Natural killer cell treated with Interleukin-12 subunit alpha and Interleukin-12 subunit beta and Interleukin-15 and Interleukin-18, amount 100 ng/mL, for 72 hours (primary cell): ENCODE measurements at places on chromosomes 12 and 14. TPM values are rescaled to one million over a fixed set of nuclear protein-coding genes. Genes with fewer than 3 reads are reported as not detected.

- H3K4me3 ChIP-seq, result no peak overlapping the region
- H3K27me3 ChIP-seq, result no peaks in the 10 kb centered on the region
Measured at GRCh38 chr12:9636150-9636850, 28.6 kb upstream of the KLRB1 start.

- H3K36me3 ChIP-seq, result no peaks in the 10 kb centered on the region
- peaks cover 22% of the 10 kb centered on the region for H3K27me3 ChIP-seq
- peak overlapping the region; percentile 6 for H3K4me3 ChIP-seq
- H3K4me1 ChIP-seq, result peaks cover 7% of the 10 kb centered on the region
- peak overlapping the region; percentile 34 for H3K27ac ChIP-seq
Measured at GRCh38 chr12:92987846-92988621, 58.9 kb upstream of the EEA1 start.

GRCh38 chr14:101878822-101879528, 85.4 kb upstream of the DYNC1H1 start:
- peaks cover 4% of the 10 kb centered on the region for H3K36me3 ChIP-seq
- peak overlapping the region; percentile 54 for H3K4me3 ChIP-seq

- H3K27me3 ChIP-seq, result peaks cover 10% of the 10 kb centered on the region
- H3K36me3 ChIP-seq, result no peaks in the 10 kb centered on the region
- H3K4me3 ChIP-seq, result no peak overlapping the region
- peaks cover 7% of the 10 kb centered on the region for H3K4me1 ChIP-seq
Measured at GRCh38 chr12:66733839-66734238, 55.0 kb upstream of the GRIP1 start.

DNA sequence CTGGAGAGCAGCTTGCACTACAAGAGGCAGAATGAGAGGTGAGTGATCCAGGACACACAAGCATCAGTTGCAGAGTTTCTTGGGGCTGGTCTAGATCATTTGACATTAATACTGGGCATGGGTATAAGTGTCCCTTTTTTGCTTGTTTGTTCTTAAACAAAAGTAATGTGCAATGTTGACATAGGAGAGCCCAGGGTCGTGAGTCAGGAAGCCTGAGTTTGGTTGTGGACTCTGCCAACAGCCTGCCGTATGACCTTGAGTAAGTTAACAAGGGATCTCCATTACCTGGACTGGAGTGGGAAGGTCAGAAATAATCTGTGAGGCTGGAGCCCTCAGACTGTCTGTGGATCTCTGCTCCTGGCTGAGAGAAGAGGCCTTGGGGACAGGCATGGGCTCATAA, 170.3 kb downstream of the KCNA5 start:
- H3K36me3 ChIP-seq, result no peaks in the 10 kb centered on the region
- no peak overlapping the region for H3K4me3 ChIP-seq
- DNase-seq, result no peak
- H3K27me3 ChIP-seq, result peaks cover 9% of the 10 kb centered on the region
- H3K4me1 ChIP-seq, result no peaks in the 10 kb centered on the region
- no peak overlapping the region for H3K27ac ChIP-seq

DNA sequence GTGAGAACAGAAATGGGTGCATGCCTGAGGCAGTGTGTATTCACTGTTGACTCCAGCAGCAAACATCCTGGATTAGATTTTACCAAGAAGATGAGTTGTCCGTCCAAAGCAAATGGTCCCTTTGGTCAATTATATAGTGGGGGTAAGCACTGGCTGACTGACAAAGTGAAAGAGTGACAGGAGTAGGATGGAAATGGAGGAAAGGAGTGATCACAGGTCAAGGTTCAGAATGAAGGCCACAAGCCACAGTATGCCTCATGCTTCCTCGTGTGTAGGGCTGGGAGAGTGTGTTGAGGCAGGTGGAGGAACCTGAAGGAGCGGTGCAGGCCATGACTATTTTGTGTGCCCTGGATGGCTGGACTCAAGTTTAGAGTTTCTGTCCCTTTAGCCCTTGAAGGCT, 14.3 kb downstream of the DHRS2 start:
- no peaks in the 10 kb centered on the region for H3K27me3 ChIP-seq
- H3K4me1 ChIP-seq, result peaks cover 13% of the 10 kb centered on the region
- H3K36me3 ChIP-seq, result peaks cover 6% of the 10 kb centered on the region
- H3K4me3 ChIP-seq, result no peak overlapping the region
- DNase-seq, result no peak

- no peak for DNase-seq
- H3K4me3 ChIP-seq, result no peak overlapping the region
- H3K27ac ChIP-seq, result no peak overlapping the region
Measured at GRCh38 chr12:123165537-123165936, 14.6 kb upstream of the PITPNM2 start.

GRCh38 chr12:1935242-1935641, 16.8 kb upstream of the CACNA2D4 start:
- no peak overlapping the region for H3K4me3 ChIP-seq
- no peak for DNase-seq

BMP4 gene
- total RNA-seq, result 0.26 TPM

AQP6 gene
- not detected for total RNA-seq

GMPR2 gene
- 40.5 TPM for total RNA-seq

HOXC12 gene
- not detected for total RNA-seq

TMEM179 gene
- total RNA-seq, result 0.48 TPM

GPRC5A gene
- total RNA-seq, result not detected
